ENCODE measurements at places on chromosomes 3 and 15.

DNA sequence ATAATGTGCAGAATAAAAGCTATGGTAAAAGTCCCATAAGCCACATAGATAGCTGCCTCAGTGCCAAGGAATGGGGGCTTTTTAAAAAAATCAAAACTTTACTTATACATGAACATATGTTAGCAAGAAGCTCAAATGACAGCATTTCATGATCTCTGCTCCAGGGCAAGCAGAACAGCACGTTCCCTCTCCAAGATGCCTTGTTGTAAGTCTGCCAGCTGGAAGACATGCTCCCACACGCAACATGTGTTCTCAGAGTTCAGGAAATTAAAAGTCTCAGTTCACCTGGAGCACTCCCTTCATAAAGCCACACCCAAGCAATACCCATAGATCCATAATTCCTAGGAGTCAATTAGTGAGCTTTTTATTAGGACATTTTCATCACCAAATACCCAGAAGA lies 52.2 kb downstream of the ABI3BP start:
- DNase-seq, result peak; percentile 44

- DNase-seq, result no peak
These were observed 506.8 kb downstream of the PDCD6IP start for GRCh38 chr3:34305266-34305665.

GRCh38 chr15:85905751-85906450 lies 111.2 kb upstream of the KLHL25 start:
- DNase-seq, result no peak

- peak; percentile 51 for DNase-seq
These were observed 402 bp downstream of the WWTR1 start for GRCh38 chr3:149657321-149657925.

- DNase-seq, result no peak
These were observed 677.0 kb downstream of the AGBL1 start for GRCh38 chr15:86756688-86757087.

GRCh38 chr15:70765504-70766281 lies 2.3 kb upstream of the UACA start:
- DNase-seq, result peak; percentile 68

DNA sequence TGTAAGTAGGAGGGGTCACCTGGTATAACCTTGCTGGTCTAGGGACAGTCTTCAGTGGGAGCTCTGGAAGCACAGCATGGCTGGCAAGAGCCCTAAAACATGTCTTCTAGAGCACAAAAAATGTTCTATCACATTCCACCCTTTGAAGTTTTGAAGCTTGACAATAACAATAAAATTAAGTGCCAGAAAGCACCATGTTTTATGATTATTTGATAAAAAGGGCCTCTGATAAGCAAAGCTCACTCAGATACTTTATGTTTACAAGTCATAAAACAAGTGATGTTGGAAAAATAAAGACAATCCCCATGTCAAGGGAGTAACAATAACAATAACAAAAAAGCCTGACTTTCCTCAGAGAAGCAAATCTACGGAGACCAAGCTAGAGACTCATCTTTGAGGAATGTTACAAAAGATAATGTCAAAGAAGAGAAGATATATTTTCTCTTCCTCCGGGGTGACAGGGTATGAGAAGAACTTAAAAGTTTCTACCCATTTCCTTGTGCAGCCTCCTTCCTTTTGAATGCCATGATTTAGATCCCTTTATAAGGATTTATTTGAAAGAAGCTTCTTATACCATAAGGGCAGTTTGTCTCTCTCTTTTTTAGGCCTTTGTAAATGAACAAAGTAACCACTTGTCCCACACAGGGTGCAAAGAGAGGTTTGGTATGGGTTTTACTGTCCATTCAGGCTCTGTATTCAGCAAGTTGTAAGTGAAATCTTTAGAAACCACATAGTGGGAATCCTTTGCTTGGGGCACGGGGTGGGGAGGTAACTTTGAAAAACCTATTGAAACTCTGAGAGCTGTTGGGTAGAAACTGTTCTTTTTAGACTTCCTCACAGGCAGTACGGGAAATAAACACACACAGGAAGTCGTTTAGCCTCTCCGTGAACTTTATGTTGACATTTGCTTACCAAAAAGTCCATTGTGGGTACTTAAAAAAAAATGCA lies 109.6 kb upstream of the RBMS3 start:
- no peak for DNase-seq

GRCh38 chr3:23829242-23829934 lies 23.6 kb downstream of the UBE2E1 start:
- DNase-seq, result no peak

- DNase-seq, result no peak
These were observed 20.3 kb upstream of the ANXA2 start for GRCh38 chr15:60418096-60418495.

DNA sequence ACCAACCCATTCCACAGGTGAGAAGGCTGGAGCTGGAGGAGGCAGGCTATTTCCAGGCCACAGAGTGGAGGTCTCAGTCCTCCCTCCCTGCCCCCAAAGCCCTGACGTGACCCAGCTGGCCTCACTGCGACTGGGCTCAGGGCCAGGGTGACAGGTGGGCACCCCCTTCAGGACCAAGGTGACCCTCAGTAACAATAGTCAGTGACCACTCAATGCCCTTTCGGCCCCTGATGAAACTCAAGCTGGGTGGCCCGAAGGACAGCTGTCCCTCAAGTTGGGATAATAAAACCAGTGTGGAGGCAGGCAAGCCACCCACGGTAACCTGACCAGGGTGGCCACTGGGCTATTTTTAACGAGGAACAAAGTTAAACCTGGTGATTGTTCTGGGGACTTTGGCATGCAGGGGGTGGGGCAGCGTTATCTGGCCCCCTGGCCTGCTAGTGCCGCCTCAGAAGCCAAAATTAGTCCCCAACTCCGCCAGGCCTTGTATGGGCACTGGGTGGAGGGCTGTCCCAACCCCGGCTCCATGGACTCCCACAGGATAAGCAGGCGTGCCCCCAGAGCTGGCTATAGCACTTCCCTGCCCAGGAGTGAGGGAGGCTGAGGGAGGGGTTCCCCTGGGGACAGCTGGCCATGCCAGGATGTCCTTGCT lies 1.1 kb downstream of the TNNC1 start:
- DNase-seq, result no peak

GRCh38 chr15:96330450-96331143 lies at the start of gene NR2F2:
TSS of gene NR2F2 (plus strand) at chr15:96330700. CDS start at chr15:96332106, 1,406 bp downstream.
- DNase-seq, result peak; percentile 100

DNA sequence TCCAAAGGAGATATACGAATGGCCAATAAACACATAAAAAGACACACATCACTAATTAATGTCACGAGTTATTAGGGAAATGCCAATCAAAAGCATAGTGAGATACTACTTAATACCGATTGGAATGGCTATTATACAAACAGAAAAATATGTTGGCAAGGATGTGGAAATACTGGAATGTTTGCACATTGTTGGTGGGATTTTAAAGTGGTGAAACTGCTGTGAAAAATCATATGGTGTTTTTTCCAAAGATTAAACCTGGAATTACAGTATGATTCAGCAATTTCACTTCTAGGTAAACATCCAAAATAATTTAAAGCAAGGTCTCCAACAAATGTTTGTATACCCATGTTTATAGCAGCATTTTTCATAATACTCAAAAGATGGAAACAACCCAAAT lies 765.5 kb downstream of the VGLL3 start:
- no peak for DNase-seq

- no peak for DNase-seq
These were observed 903.1 kb downstream of the NSUN3 start for GRCh38 chr3:94965867-94966475.

- no peak for DNase-seq
These were observed 93.0 kb downstream of the MEIS2 start for GRCh38 chr15:37007301-37007700.

GRCh38 chr15:50232791-50233190 lies 32.7 kb downstream of the HDC start:
- DNase-seq, result no peak

GRCh38 chr3:112253301-112253971 lies 40.6 kb downstream of the SLC9C1 start:
- DNase-seq, result no peak

DNA sequence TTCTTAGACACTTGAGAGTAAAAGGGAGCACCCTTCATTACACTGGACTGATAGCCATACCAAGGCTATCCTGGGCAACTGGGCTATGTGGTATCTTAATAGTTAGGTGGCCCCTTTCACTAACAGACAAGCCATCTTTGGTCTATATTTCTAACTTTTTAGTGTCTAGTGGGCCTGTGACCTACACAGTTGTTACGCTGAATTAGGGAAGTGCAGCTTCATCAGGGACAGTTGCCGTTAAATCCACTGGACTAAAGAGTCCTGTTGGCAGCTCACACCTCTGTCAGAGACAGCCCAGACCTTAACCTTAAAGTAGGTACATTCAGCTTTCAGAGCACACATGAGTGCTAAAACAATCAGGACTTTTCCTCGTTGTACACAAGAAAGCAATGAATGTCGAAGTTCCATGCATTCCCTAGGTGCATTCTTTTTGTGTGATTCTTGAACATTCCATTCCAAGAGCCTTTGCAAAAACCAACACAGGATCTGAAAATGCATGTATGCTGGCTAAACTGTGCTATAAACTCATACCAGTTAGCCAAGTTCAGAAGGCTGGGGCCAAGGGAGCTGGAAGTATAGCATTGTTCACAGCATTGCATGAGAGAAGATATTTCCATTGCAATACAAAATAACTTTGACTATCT lies 230.2 kb upstream of the EIF1B start:
- DNase-seq, result peak; percentile 76

DNA sequence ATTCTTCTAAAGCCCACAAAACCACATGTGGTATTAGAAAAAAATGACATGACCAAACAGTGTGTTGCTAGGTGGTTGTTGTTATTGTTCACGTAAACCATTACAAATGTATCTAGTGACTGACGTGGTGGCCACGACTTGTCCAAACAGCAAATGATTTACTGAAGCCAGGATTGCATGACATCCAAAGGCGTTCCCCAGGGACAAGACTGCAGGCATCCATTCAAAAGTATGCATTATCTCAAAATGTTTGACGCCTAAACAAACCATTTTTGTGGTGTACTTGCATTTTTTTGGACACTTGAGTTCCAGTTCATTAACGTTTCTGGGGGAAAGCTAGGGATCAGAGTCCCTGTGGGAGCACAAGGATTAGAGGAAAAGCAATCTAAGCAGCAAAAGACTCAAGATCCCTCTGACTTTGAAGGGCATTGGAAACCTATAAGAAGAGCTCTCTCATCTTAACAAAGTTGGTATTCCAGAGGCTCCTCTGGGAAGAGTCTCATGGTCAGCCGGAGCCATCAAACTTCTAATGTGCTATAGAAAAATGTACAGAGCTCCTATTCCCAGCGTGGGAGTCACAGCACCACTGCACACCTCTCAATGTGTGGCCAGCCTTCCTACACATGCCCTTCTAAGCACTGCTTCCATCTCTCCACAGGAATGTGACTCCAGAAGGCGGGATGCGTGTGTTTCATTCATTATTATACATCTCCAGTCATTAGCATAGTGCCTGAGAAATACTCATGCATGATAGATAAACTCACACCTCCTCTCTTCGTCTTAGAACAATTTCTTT lies 62.9 kb downstream of the FBN1 start:
- peak; percentile 97 for DNase-seq

DNA sequence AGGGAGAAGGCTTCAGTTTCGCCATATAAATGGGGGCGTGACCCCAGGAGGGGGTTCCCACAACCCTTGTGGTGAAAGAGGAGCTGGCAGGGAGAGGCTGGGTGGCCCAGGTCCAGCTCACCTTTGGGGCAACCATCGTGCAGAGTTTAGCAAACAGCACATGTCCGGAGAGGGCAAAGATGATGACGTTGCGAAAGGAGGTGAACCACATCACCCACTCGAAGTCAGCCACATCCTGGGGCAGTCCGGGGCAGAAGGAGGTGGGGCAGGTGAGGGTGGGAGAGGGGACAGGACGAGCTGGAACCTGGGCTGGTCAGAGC lies 3.7 kb downstream of the HHATL start:
- no peak for DNase-seq

DNA sequence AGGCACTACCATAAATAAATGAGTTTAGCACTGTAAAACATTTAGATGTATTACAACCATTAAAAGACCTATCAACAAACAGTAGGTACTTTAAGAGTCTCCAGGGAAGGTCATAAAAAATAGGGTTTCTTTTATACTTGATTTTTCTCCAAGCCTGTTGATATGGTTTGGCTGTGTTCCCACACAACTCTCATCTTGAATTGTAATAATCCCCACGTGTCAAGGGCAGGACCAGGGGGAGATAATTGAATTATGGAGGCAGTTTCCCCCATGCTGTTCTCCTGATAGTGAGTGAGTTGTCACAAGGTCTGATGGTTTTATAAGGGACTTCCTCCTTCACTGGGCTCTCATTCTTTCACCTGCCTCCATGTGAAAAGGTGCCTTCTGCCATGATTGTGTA lies 468.9 kb upstream of the UBE2E2 start:
- no peak for DNase-seq

- DNase-seq, result no peak
These were observed 190.7 kb upstream of the MCTP2 start for GRCh38 chr15:94040541-94041248.

GRCh38 chr3:175295248-175296130 lies 436.4 kb downstream of the NAALADL2 start:
- DNase-seq, result no peak

GRCh38 chr15:73424506-73424905 lies 18.5 kb upstream of the REC114 start:
- DNase-seq, result no peak

DNA sequence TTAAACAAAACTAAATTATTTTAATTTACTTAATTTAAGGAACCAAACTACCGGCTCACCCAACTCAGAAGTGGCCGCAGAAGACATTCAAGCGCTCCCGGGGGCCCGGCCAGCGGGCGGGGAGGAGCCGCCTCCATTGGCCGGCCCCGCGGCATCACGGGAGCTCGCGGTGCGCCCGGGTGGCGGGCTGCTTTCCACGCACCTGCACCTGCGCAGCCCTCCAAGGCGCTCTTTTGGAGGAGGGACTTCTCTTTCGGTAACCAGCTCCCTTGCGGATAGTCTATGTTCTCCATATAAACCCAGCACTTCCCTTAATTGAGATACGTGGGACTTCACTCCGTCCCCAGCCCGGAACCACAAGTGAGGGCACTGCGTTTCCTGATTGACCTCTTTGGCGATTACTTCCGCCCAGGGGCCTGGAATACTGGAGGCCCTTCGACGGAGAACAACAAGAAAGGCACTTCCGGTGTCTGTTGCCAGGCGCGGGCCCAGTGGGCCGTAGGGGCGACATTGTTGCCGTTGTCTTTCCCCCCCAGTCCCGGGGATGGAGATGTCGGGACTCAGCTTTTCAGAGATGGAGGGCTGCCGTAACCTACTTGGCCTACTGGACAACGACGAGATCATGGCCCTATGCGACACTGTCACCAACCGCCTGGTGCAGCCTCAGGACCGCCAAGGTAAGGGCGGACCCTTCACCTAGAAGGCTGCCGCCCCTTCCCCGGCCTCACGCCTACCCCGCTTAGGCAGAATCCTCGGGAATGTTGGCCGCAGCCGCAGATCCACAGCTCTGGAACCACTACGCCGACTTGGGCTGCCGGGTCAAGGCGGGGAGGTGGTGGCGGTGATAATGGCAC lies at the start of gene C3orf38:
Gene C3orf38, plus strand, starts transcription at position 451 of the 854 bp plus-strand sequence. Its CDS starts 94 bp downstream, at position 545.
- DNase-seq, result peak; percentile 93

Measured in fibroblast of gingiva (primary cell).